Activated CD8-positive, alpha-beta memory T cell treated with anti-CD3 and anti-CD28 coated beads for 48 hours (primary cell): ENCODE measurements at places on chromosomes 13 and 19.

DNA sequence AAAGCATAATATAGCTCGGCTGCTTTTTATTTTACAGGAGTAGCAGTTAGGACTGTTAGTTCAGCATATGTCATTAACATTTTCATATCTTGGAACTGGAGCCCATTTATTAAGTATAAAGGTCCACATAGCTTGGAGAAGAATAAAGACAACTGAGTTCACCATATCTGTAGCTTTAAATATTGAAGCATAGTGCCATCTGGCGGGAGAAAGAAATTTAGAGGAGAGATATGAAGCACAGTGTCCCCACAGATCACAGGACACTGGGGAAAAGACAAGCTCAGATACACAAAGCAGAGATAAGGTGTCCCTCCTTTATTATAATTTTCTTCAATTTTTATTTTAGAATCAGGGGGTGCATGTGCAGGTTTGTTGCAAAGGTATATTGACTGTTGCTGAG is 104.7 kb upstream of the FREM2 start:
- no peak for DNase-seq

- DNase-seq: peak; percentile 98
Measured at GRCh38 chr19:10568826-10569651, at the start of gene CDKN2D. Gene CDKN2D (minus strand): TSS chr19:10568979. CDS start chr19:10568653, 326 bp downstream.

- no peak for DNase-seq
Measured at GRCh38 chr19:42403586-42403985, 13.5 kb upstream of the CNFN start.

DNA sequence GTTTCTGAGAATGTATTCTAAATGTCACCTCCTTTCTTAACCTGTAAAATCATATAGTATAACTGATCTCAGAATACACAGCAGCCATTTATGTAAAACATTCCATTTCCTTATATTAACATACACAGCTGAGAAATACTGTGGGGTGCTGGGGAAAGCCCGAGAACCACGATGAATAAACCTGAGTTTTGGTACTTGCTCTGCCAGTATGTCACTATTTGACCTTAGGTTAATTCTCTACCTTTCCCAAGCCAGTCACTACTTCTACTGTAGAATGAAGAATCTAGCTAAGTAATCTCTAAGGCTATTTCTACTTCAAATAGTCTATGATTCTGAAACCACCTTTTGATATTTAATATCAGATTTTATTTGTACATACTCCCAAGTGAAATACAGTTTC is 173.7 kb downstream of the TBC1D4 start:
- DNase-seq: no peak

GRCh38 chr19:40687525-40688016 is 2.9 kb downstream of the NUMBL start:
- DNase-seq: no peak

DNA sequence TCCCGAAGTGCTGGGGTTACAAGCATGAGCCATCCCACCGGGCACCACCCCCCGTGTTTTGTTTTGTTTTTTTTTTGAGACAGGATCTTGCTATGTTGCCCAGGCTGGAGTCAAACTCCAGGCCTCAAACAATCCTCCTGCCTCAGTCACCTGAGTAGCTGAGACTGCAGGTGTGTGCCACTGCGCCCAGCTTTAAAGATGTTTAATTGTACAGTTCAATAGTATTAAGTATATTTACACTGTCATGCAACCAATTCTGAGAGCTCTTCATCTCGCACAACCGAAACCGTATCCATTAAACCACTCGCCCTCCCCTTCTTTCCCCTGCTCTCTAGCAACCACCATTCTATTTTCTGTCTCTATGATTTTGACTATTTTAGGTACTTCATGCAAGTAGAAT is 15.6 kb downstream of the NUCB1 start:
- no peak for DNase-seq

DNA sequence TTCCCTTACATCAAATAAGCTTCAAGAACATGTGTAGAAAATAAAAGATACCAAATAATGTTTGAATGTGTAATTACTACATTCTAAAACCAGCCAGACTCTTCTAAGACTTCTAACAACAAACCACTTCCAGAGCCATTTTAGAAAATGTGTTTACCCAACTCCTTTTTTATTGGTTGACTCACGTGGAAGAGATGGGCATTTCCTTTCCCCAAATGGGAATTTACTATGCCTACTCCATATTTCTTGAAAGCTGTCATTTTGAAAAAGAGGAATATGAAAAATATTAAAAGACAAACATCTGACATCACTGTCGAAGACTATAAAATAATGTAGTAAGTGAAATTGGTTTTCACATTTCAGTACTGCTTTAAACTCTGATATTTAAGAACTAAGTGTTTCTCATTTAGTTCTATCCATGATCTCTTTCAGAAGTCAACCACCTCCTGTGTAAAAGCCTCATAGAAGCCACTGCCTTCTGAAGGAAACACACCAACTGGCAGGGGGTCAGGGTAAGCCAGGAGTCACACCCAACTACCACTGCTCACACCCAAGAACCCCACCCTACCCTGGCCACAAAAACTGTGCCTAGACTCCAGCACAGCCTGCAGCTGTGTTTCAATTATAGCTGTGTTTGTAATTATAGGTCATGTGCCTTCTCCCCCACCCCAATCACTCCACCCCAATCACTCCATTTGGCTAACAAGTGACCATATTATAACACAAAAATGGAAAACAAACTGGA is 86.8 kb downstream of the UBL3 start:
- DNase-seq: no peak

DNA sequence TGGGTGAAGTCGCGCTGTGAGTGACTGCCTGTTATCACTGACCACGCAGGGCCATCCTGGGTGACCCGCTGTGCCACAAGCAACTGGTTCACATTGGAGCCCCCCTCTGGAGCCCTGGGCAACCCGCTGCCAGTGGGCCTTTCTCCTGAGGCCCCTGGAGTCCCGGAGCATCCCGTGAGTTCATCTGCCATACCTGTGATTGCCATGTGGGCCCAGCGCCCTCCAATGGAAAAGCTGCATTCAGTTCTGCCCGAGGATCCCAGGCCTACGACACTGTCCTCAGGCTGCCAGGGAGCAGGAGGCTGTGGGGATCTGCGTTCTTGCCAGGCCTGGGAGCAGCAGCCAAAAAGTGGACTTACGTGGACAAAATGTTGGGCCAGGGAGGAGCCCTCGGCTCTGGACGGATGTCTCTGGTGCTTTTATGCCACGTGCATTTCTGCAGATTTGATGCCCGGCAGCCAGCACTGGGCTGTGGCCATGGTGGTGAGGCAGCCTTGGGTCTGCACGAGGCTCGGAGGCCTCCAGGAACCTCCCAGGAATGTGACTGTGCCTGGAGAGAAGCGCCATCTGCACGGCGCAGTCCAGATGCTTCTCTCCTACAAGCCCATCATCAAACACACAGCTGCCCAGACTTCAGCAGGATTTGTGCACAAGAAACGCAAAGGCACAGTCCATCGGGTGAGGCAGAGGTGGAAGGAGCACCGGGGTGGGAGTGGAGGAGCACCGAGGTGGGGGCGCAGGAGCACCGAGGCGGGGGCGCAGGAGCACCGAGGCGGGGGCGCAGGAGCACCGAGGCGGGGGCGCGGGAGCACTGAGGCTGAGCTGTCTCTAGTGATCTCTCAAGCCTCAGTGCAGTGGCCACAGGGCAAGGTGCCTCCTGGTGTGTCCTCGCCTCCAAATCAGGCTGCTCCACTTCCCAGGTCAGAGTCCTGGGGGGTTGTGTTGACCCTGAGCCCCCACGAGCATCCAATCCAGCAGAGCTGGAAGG is 44.0 kb downstream of the C13orf46 start:
- DNase-seq: no peak

- no peak for DNase-seq
Measured at GRCh38 chr19:30608471-30608870, 236.3 kb downstream of the ZNF536 start.

DNA sequence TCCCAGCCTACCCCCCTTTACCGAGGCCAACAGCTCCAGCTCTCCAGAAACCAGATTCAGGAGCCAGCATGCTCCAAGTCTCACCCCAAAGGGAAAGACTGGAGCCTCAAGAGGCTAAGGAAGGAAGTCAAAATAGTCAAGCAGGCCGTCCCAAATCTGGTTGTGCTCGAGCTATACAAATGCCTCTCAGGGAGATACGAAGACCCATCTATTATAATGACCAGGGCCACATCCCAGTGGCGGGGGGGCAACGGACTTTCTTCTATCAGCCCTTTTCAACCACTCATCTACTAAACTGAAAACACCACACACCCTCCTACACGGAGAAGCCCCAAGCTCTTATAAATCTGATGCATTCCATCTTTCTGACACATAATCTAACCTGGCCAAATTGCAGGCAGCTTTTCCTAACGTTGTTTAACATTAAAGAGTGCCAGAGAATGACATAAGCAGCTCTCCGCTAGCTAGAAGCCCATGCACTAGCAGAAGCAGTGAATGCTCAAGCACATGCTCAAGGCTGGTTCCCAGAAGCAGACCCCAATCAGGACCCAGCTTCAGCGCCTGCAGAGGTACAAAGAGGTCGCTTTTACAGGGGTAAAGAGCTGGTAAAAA is 104.6 kb upstream of the ZNF98 start:
- DNase-seq: no peak

GRCh38 chr13:100106705-100107104 is 17.8 kb downstream of the PCCA start:
- no peak for DNase-seq

DNA sequence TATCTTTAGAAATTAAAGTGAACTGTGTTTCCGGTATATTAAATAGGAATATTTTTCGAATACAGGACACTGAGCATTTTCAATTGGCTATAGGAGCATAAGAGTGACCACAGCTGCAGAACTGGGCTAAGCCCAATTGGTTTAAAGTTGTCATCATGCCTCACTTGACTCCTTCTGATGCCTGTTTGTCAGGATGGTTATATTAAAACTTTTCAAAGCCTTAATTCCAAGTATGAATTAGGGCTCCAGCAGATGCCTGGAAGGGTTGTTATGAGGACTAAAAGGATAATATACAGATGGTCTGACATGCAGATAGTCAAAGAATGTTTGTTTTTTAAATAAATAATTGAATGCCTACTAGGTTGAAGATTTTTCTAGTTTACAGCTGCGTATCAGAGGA is 100.0 kb downstream of the LMO7 start:
- no peak for DNase-seq

- DNase-seq: no peak
Measured at GRCh38 chr13:47087241-47087640, 190.4 kb upstream of the HTR2A start.

GRCh38 chr13:30027569-30028455 is 177.4 kb upstream of the UBL3 start:
- no peak for DNase-seq

- DNase-seq: no peak
Measured at GRCh38 chr13:58329746-58330145, 698.2 kb downstream of the PCDH17 start.

DNA sequence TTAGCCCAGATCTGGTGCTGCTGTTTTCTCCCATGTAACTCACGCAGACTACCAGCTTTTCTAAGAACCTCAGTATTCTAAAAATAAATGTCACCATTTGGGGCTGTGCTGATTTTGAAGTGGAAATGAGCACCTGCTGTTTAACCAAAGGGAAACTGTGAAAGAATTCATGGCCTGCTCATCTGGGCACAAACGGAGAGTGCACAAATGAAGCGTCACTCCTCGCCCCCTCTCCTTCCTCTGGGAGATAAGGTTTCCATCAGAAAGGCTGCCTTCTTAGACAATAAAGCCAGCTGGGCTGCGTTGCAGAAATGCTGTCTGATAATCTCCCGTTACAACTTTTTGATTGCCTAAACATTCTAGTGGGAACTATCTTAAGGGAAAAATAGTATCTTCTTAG is 73.7 kb upstream of the SLC15A1 start:
- no peak for DNase-seq

DNA sequence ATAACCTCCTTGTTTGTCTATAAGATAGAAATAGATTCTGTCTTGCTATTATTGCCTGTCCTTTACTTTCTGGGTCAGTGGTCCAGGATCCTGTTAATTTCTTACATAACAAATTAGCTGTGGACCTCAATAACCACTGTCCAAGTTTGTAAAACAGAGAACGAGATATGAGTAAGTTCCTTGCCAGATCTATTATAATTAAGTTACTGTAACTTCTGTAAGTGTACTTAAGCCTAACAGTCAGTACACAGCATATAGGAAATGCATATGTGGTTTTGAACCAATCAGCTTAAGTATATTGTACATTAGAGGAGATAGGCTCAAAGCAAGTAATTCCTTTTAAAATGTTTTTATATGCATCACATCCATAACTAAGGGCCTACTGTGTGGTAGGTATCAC is 34.9 kb downstream of the HTR2A start:
- no peak for DNase-seq

DNA sequence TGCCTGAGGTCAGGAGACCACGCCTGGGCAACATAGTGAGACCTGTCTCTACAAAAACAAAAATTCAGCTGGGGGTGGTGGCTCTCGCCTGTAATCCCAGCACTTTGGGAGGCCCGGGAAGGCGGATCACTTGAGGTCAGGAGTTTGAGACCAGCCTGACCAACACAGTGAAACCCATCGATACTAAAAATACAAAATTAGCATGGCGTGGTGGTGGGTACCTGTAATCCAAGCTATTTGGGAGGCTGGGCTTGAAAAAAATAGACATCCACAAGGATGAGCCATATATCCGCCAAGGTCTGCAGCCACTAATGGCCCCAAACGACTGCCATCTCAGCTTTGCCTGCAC is 3.1 kb downstream of the RPS16 start:
- no peak for DNase-seq

- no peak for DNase-seq
Measured at GRCh38 chr13:113041293-113041690, 64.3 kb upstream of the F7 start.

GRCh38 chr19:7833225-7834099 is 3.4 kb downstream of the EVI5L start:
- DNase-seq: no peak

DNA sequence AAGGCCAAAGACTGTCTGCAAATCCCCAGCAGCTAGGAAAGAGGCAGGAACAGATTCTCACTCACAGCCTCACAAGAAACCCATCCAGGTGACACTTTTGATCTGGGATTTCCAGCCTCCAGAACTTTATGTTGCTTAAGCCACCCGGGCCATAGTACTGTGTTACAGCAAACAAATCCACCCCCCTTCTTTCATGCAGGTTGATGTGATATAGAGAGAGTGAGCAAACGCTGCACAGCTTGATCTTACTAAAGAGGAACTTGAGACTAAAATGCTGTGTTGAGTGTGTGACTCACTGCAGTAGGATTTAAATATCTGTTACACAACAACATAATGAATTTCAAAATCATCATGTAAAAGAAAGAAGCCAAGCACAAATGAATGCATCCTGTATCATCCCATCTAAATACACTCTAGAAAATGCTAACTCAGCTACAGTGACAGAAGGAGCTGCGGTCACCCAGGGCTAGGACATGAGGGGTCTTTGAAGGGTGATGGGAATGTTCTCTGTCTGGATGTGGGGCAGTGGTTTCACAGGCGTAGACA is 32.2 kb downstream of the RCBTB2 start:
- DNase-seq: no peak

- no peak for DNase-seq
Measured at GRCh38 chr19:13839938-13840304, 37.0 kb upstream of the NANOS3 start.
